ENCODE measurements at places on chromosomes 11 and 22. TPM values are rescaled to one million over a fixed set of nuclear protein-coding genes. Genes with fewer than 3 reads are reported as not detected.

POU2AF1 gene
- total RNA-seq: 35.2 TPM

OR8H3 gene
- total RNA-seq: not detected

TRPM5 gene
- not detected for total RNA-seq

- no peak for DNase-seq
Measured at GRCh38 chr11:71102251-71102995, 150.0 kb downstream of the SHANK2 start.

DNA sequence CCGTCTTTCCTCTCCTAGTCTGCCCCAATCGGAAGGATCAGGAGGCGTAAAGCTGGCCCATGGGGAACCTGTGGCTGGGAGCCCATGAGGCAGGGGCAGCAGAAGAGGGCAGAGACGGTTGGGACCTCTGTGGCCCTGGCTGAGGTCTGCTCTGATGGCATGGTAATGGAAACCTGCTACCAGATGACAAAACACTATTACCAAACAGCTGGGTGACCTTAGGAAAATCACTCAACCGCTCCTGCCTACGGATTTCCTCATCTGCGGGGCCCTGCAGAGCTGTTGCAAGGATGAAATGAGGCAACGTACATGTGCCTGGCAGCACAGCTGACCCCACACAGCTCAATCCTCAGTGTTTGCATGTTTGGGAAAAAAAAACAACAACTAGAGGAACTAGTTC, 4.6 kb downstream of the AP5B1 start:
- no peak for DNase-seq
